CD4-positive, alpha-beta T cell treated with Interleukin-10 for 1 hour (primary cell): ENCODE measurements at places on chromosomes 5 and 9.

- DNase-seq = no peak
Observed at GRCh38 chr9:132825430-132825829, 52.7 kb downstream of the AK8 start.

DNA sequence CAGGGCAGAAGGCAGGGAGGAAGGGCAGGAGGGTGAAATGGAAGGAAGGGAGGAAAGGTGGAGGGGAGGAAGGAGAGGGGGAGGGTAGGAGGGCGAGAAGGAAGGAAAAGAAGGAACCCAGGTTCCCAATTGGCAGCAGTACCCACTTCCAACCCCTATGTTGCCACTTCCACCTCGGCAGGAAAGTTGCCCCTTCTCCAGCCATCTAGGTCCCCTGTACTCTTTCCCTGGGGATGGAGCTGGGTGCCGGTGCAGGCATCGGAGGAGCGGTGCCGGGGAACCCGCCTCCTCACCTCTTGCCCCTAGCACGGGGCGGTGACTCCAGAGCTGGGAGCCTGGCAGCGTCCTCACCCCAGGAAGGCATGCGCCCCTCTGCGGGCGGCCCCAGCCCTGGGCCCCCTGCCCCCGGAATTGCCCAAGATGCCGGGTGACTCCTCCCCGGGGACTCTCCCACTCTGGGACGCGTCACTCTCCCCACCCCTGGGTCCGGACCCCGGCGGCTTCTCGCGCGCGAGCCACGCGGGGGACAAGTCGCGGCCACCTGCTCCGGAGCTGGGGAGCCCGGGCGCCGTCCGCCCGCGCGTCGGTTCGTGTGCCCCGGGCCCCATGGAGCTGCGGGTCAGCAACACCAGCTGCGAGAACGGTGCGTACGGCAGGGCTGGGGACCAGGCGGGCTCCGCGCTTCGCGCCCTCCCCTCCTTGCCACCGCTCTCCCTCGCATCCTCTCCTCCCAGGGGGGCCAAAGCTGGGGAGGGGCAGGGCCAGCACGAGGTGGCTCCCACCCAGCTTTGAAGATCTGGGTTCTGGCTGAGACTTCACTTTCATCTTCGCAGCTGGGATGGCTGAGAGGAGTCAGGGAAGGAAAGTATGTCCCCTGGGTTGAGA lies at the start of gene NIPAL4:
NIPAL4 (plus strand) TSS at position 499 of the 885 bp plus-strand sequence; CDS start at position 607, 108 bp downstream.
- peak; percentile 48 for DNase-seq

- no peak for DNase-seq
Observed at GRCh38 chr5:140631036-140631417, 1.9 kb downstream of the CD14 start.

DNA sequence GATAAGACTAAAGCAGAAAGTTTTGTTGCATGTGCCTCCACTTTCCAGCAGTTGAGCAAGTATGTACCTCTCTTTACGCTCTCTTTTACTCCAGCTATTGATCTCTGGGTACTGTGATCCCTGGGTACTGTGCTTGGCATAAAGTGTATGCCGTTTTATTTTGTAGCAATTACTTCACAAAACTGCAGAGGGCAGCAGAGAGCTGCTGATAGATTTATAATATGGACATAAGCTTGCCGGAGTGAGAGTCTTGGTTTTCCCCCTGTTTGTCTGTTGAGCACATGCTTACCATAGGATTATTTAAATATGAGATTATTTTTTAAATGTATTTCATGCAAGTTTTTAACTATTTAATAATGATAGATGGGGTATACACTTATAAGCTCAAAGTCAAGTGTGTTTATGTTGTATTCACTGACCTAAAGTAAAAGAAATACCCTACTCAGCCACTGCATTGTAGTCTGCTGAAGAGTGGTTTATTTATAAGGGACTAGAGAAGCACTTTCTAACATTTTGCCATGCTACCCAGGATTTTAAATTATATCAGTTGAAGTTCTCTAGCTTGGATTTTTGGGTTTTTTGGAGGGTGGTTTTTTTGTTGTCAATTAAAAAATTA lies 13.0 kb downstream of the TTC1 start:
- DNase-seq = peak; percentile 81

DNA sequence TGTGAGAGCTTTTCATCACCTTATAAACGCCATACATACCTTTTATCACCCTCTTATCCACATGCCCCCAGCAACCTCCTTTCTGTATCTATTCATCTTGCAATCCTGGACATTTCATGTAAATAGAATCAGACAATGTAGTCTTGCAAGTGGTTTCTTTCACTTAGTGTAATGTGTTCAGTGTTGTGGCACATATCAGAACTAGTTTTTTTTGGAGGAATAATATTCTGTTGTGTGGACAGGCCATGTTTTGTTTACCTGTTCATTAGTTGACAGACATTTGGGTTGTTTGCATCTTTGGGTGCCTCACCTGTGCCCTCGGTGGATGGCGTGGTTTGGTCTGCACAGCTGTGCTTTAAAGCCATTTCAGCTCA lies 1.3 kb downstream of the SQSTM1 start:
- DNase-seq = no peak

DNA sequence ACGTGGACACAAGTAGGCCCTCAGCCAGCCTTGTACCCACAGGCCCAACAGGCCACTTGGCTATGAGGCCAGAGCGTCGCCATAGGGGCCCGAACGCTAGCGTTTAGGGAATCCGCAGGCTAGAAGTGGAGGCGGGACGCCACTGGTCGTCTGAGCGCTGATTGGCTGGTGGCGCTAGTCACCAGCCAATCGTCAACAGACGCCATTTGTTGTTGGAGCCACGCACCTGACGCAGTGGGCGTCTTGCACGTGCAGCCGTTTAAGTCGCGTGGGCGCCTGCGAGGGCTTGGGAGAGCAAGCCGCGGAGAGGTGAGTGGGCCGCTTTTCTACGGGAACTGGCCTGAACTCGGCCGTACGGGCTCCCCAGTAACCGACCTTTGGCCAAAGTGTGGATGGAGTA lies at the start of gene DDX4:
DDX4 (plus strand) TSS at position 269 of the 400 bp plus-strand sequence. CDS start 903 bp downstream, outside the sequence.
- DNase-seq = no peak

GRCh38 chr9:117092582-117092981 lies 322.3 kb downstream of the ASTN2 start:
- DNase-seq = no peak

DNA sequence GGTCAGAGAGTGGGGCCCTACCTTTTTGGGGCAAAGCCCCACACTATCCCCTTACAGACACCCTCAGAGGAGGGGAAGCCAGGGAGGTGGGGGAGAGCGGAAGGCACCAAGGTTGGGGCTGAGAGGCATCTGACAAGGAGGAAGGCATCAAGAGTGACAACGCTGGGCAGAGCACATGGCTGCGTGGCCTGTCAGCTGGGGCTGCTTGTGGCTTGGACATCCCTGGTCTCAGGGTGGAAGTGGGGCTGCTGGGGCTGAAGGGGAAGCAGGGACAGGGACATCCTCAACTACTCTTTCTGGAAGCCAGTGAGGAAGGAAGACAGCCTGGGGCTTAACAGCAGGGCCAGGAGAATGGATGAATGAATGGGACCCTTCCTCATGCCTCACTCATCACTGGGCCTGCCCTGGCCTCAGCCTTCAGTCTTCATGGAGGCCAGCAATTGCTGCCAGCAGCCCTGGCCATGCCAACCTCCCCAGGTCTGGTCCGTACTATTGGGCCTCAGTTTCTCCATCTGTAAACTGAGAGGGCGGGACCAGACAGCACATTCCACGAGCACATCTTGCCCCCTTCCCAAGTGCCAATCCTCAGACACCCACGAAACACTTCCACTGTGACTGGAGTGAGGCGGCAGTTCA lies 993 bp upstream of the RALGDS start:
- no peak for DNase-seq

DNA sequence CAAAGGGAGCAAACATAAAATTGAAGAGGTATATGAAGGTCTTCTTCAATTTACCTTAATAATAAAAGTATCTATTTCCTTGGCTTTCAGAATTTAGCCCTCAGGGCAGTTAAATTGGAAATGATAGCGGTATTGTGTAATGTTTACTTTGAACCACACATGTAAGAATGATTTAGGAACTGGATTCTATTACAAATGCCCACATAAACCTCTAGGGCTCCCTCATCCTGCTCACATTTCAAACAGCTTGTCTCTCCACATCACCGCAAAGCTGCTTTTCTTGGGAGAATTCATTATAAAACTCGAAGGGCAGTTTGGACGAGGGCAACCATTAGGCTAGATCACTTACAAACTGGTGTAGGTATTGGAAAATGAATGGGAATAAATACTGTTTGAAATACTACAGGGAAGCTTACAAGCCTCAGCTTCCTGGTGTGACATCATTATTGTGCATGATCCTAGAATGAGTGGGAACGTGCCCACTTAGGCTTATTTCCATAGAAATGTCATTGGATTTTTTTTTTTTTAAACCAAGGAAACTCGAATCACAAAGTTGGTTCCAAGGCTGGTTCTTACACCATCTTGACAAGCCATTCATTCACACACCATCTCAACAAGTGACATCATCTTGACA lies 47.3 kb downstream of the MTRR start:
- DNase-seq = no peak

- DNase-seq = no peak
Observed at GRCh38 chr5:74275171-74275992, 365.1 kb downstream of the ENC1 start.

DNA sequence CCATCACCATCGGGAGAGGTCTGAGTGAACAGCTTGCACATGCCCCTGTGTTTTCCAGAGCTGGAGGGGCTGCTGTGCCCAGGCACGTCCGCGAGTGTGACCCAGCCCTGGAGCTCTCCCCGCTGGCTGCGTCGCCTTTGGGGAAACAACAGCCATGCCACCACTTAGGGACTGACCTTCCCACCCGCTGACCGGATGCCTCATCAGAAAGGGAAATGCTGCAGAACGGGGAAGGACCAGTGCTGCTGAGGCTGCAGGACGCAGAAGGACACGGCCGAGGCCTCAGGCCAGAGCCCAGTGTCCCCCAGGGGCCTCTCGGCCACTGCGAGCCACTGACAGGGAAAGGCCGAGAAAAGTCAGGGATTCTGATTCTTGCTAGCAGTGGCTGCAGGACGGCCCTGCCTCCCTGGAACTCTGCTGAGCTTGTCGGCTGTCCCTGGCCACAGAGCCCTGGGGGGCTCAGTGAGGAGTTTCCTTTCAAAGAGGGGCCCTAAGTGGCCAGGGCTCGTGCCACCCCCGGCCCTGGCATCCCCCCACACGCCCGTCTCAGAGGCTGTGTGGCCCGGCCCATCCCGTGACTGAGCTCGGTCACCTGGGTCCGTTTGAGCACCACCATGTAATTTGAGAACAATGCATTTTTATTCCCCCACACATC lies 130.8 kb downstream of the ZNF354C start:
- DNase-seq = no peak
